ENCODE measurements at places on chromosomes 5 and 9. TPM values are rescaled to one million over a fixed set of nuclear protein-coding genes. Genes with fewer than 3 reads are reported as not detected.

DNA sequence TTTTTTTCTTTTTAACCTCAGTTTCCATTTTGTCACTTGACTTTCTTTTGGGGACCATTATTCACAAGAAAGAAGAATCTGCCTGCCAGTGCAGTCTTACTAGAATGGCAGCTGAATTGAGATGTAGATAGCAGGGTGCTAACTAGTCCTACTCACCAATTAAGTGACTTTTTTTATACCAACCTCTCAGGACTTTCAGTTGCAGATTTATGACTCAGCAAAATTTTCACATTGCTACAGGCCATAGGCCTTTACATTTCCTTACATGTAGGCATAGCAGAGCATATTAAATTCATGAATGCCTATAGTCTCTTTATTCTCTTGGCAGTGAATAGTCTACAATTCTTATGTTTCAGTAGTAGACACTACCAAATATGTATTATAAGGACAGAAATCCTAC lies 54.0 kb upstream of the FKTN start:
- peaks cover 4% of the 10 kb centered on the region for H3K4me1 ChIP-seq
- no peak for DNase-seq
- peaks cover 5% of the 10 kb centered on the region for H3K36me3 ChIP-seq
- H3K27ac ChIP-seq = no peak overlapping the region
- no peak overlapping the region for H3K4me3 ChIP-seq

GRCh38 chr5:142032747-142033631 lies 20.2 kb upstream of the GNPDA1 start:
- H3K4me3 ChIP-seq = no peak overlapping the region
- peaks cover 13% of the 10 kb centered on the region for H3K4me1 ChIP-seq
- H3K36me3 ChIP-seq = peaks cover 2% of the 10 kb centered on the region
- no peak overlapping the region for H3K27ac ChIP-seq
- DNase-seq = no peak
- H3K27me3 ChIP-seq = peaks cover 2% of the 10 kb centered on the region

DNA sequence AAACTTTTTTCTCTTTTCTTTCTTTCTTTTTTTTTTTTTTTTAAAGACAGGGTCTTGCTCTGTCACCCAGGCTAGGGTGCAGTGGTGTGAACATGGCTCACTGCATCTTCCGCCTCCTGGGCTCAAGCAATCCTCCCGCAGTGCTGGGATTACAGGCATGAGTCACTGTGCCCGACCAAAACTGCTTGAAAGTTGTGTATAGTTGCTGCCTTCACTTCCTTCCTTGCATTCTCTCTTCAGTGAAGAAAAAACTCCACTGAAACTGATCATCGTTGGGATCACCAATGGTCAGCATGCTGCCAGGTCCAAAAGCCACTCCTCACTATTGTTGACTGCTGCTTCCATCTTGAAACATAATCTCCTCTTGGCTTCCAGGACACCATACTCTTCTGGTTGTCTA lies 66.6 kb upstream of the CTNNA1 start:
- no peak overlapping the region for H3K4me3 ChIP-seq
- no peak overlapping the region for H3K27ac ChIP-seq
- H3K27me3 ChIP-seq = peaks cover 52% of the 10 kb centered on the region
- H3K36me3 ChIP-seq = no peaks in the 10 kb centered on the region
- H3K4me1 ChIP-seq = peaks cover 2% of the 10 kb centered on the region
- no peak for DNase-seq

- no peak for DNase-seq
- H3K4me3 ChIP-seq = no peak overlapping the region
- H3K36me3 ChIP-seq = peaks cover 34% of the 10 kb centered on the region
- no peak overlapping the region for H3K27ac ChIP-seq
- peaks cover 6% of the 10 kb centered on the region for H3K4me1 ChIP-seq
- no peaks in the 10 kb centered on the region for H3K27me3 ChIP-seq
Measured at GRCh38 chr9:33907347-33907746, 90.4 kb downstream of the UBE2R2 start.

- H3K27ac ChIP-seq = no peak overlapping the region
- H3K27me3 ChIP-seq = peaks cover 22% of the 10 kb centered on the region
- no peak for DNase-seq
Measured at GRCh38 chr5:14216902-14217301, 73.8 kb downstream of the TRIO start.

DNA sequence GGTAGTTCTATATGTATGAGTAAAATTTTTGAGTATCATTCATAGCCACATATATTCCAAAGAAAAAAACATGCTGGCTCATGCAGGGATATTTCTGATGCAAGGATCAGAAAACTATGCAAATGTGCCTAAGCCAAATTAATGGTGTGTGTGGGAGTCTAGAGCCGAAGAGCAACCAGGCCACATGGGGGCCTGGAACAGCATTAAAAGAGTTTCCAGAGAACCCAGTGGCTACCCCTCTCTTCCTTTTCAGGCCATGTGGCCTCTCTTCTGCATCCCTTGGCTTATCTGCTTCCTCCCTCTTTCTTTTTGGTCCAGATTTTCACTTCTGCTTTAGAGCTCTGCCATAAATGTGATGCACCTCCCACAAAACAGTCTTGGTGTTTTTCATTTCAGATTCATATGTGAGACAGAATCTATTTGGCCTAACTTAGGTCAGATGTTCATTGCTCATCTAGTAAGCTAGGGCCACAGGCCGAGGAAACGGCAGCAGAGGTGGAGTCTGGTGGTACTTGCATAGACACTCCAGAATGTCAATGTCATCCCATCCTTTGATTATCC lies 300.0 kb downstream of the SH3GL2 start:
- no peaks in the 10 kb centered on the region for H3K27me3 ChIP-seq
- H3K4me1 ChIP-seq = no peaks in the 10 kb centered on the region
- no peak overlapping the region for H3K4me3 ChIP-seq
- DNase-seq = no peak

- no peaks in the 10 kb centered on the region for H3K27me3 ChIP-seq
- no peaks in the 10 kb centered on the region for H3K4me1 ChIP-seq
- H3K27ac ChIP-seq = no peak overlapping the region
- no peak overlapping the region for H3K4me3 ChIP-seq
- DNase-seq = no peak
Measured at GRCh38 chr5:18314192-18314778, 680.0 kb downstream of the TAF11L14 start.

DNA sequence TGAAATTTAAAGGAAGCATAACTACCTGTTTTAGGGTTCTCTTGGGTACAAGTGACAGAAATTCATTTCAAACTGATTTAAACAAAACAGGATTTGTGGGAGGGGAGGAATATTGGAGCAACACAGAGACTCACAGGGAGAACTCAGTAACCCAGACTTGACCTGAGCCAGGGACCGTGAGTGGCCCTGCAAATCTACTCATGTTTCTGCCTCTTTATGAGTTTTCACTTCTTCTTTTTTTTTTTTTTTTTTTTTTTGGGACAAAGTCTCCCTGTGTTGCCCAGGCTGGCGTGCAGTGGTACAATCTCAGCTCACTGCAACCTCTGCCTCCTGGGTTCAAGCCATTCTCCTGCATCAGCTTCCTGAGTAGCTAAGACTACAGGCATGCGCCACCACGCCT lies 405.6 kb upstream of the ZNF608 start:
- no peak for DNase-seq
- H3K27me3 ChIP-seq = no peaks in the 10 kb centered on the region
- no peak overlapping the region for H3K27ac ChIP-seq

The CHSY3 gene
- total RNA-seq = not detected

The JMY gene
- total RNA-seq = 9.0 TPM

The GTF2H2C gene
- 32.4 TPM for total RNA-seq

The PTGES gene
- not detected for total RNA-seq
